ENCODE measurements at places on chromosomes 16 and 17. TPM values are rescaled to one million over a fixed set of nuclear protein-coding genes. Genes with fewer than 3 reads are reported as not detected.
A peak's percentile ranks its signal among the peaks of the same experiment; 100 is the strongest.

The KREMEN2 gene
- 1.6 TPM for total RNA-seq

- DNase-seq = no peak
Observed at GRCh38 chr17:74233937-74234336, 20.6 kb downstream of the TTYH2 start.

The SLFN12L gene
- 17.3 TPM for total RNA-seq

The KRT222 gene
- total RNA-seq = 1.6 TPM

DNA sequence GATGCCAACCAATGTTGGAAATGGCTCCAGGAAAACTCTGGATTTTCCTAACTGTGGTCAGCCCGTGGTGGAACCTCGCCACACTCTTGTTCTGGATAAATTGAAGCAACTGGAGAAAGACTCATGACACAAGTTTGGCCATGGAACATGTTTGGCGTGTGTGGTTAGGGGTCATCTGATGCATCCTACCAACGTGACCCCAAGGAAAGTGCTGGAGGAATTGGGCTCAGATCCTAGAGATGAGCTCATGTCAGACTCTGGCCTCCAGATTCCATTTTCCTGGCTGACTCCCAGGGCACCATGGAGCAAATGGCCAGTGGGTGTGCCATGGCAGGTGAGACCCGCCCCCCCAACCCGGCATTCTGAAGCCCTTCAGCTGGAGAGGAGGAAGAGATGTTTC is 58.5 kb downstream of the CACNG5 start:
- DNase-seq = no peak

- peak; percentile 99 for DNase-seq
Observed at GRCh38 chr17:28576758-28577465, at the start of gene ALDOC. TSS of gene ALDOC (minus strand) at chr17:28576895. CDS start at chr17:28575532, 1,363 bp downstream.

- no peak for DNase-seq
Observed at GRCh38 chr17:3501344-3501743, 25.5 kb downstream of the ASPA start.

- no peak for DNase-seq
Observed at GRCh38 chr16:3609895-3610697, 1.3 kb downstream of the SLX4 start.

GRCh38 chr16:21584817-21585216 is 14.6 kb upstream of the METTL9 start:
- DNase-seq = no peak

DNA sequence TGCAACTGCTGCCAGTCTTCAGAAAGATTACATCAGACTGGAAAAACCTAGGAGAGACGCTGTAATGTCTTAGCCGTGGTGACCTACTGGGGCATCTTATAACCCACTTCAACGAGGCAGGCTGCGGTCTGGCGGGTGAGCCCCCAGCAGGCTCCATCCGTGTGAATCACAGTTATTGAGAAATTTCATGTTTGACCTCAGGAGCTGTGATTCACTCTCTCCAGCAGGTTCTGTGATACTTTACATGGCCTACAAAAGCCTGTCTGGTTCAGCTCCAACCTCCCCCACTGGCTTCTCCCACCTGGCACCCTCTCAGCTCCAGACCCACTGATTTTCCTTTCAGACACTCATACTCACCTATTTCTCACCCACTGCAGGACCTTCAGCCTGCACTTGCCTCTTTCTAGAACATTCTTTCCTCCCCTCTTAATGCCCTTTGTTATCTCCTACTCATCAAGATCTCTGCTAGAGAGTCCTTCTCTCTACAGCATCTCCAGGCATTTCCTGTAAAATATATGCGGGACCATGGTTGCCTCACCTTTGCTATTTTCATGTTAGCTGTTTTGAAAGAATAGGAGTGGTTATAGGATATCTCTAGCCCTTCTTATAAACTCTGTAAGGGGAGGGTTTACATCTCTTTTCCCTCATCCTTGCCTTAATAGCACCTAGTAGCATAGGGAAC is 227.9 kb downstream of the MAF start:
- DNase-seq = no peak

- no peak for DNase-seq
Observed at GRCh38 chr17:19303367-19303776, 59.2 kb downstream of the B9D1 start.

The SGSH gene
- 52.3 TPM for total RNA-seq

- DNase-seq = peak; percentile 70
Observed at GRCh38 chr16:680967-681745, 946 bp downstream of the STUB1 start.

DNA sequence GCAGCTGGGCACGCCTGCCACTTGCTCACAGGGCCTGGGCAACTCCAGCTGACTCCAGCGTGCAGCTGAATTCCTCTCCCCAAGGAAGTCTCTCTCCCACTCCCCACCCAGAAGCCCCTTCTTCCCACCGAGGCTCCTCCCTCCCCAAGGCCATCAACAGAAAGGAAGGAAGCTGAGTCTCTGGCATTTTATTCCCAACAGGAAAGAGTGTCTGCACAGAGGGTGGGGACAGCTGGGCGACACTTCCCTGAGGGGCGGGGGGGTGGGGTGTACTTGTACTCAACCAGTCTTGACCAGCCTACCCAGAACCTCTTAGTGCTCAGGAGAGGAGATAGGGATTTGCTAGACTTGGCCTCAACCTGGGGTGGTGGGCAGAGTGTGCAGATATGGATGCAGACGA is at the start of gene EXOC3L1:
EXOC3L1 (minus strand) TSS at position 96 of the 400 bp plus-strand sequence. CDS start 460 bp downstream, outside the sequence.
- no peak for DNase-seq

Data from Peyer's patch (tissue), 4 donors.